Fibroblast of pulmonary artery (primary cell): ENCODE measurements at places on chromosomes 16 and 17.
A peak's percentile ranks its signal among the peaks of the same experiment; 100 is the strongest.

- no peak for DNase-seq
Observed at GRCh38 chr16:28504707-28505404, 1.8 kb downstream of the IL27 start.

- no peak for DNase-seq
Observed at GRCh38 chr17:76154292-76154691, 13.2 kb upstream of the FOXJ1 start.

GRCh38 chr17:49783071-49783715 lies 5.3 kb upstream of the KAT7 start:
- no peak for DNase-seq

DNA sequence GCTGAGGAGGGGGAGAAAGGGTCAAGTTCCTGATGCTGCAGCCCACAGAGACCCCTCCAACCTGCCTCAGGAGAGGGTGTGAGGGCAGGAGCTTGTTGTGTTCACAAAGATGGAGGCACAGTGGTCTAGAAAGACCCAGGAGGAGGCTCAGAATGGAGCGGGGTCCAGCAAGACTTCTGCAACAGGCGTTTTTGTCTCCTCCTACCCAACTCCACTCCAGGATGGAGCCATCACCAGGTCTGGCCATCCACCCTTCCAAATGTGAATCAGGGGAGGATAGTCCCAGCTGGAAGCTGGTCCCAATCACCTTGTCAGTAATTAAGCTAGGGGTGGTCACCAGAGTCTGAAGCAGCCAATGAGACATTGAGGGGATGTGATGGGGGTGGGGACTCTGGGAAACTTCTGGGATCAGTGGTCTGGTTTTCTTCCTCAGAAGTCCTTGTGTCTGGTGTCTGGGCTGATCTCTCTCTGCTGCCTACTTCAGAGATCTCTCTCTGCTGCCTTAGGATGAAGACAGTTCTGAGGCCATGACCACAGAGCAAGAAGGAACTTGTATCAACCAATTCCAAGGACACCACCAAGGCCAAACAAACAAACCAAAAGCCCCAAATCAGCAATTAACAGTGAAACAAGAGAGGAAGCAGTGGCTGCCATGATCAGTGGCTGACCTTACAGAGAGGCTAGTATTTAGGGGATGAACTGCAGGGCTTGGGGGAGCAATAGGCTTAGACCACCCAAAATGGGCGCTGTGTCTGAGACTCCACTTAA lies 14.5 kb downstream of the CD300LB start:
- DNase-seq, result no peak

GRCh38 chr17:1629504-1630310 lies 1.1 kb upstream of the SLC43A2 start:
- peak; percentile 56 for DNase-seq

DNA sequence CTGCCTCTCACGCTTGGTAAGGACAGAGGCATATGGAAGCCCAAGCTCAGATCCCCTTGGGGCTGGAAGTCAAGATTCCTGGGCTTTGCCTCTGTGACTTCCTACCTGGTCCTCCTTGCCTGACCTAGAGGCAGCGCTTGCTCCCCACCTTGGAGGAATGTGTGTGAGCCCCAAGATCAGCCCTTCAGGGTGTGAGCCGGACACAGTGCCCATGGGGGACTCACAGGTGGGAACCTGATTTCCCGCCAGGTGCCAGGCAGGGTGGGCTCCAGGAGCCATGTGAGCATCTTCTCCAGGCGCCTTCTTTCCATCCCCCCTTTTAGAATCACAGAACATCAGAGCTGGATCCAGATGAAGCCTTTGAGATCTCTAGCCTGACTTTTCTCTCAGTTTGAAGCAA lies 10.2 kb downstream of the CD300LG start:
- no peak for DNase-seq

- no peak for DNase-seq
Observed at GRCh38 chr17:49132699-49133364, at the start of gene B4GALNT2. B4GALNT2 (plus strand) TSS chr17:49132769; CDS start chr17:49132793, 24 bp downstream.

DNA sequence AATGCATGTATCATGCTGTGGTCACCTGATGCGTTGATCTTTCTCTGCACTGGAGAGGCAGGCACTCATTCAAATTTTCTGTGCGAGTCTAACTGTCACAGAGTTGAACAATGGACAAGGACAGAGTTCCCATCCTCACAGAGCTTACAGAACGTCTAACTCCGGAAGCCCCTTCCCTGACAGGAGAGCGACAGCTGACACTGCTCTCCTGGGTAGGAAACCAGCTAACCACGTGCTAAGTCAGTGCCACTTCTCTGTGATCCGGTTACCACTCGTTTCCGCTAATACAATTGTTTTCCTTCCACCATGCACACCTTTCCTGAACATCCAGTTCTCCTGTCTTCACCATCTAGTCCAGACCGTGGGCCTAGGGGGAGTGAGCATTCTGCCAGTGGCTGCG lies 11.3 kb downstream of the KLHDC4 start:
- no peak for DNase-seq

- peak; percentile 53 for DNase-seq
Observed at GRCh38 chr17:74768069-74768762, 7.9 kb downstream of the NAT9 start.

GRCh38 chr17:9908649-9909042 lies 3.6 kb upstream of the RCVRN start:
- DNase-seq, result no peak

GRCh38 chr17:79721993-79722671 lies 8.6 kb upstream of the ENPP7 start:
- DNase-seq, result no peak

- DNase-seq, result no peak
Observed at GRCh38 chr17:35683591-35683990, 47.8 kb upstream of the RASL10B start.

DNA sequence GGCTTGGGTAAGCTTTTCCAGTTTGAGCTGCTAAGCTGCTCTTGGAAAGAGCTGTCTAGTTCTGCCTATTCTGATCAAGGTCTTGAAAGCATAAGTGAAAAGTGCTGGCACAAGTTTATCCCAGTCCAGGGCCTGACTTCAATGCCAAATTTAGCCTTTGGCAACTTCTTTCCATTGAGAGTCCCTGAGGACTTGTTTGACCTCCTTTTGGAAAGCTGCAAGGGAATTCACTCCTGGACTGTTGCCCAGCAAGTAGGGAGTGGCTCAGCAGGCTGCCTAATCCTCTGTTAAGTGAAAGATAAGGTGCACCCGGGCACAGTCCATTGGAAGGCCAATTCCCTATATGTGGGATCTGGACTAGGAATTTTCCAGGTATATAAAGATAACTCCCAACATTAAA lies 16.0 kb upstream of the TANC2 start:
- peak; percentile 93 for DNase-seq

DNA sequence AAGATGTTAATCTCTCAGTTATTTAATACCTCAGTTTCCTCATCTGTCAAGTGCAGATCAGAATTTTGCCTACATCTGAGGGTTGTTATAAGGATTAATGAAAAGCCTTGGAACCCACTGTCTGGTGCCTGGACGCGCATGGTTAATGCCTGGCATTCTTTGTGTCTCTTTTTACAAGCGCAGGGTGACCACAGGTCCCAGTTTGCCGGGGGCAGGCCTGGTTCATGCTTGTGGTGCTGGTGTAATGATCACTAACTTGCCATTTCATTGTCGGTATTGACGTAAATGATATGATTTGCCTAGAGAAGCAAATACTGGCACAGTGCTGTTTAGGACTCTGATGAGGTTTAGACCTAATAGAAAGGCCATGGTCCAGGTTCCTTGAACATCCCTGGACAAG lies 23.1 kb downstream of the MRC2 start:
- no peak for DNase-seq

- DNase-seq, result peak; percentile 3
Observed at GRCh38 chr17:71276079-71276478, 844.7 kb upstream of the SOX9 start.

- DNase-seq, result no peak
Observed at GRCh38 chr17:28345419-28346198, 10.0 kb downstream of the TNFAIP1 start.

DNA sequence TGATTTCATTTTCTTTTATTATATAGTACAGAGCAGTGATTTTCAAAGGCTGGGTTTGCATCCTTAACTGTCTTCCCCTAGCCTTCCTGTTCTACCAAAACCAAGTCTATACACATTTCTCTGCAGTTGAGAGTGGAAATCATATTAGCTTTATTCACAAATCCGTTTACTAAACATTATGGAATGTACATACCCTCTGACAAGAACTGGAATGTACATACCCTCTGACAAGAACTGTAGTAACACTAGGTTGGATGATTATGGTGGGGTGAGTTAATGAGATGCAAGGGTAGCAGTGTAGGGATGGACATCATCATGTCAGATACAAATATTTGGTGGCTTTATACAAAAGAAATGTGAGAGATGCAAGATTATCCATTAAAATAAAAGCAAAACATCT lies 154.8 kb downstream of the CYB561 start:
- DNase-seq, result no peak

GRCh38 chr16:68450741-68451255 lies 2.5 kb upstream of the SMPD3 start:
- DNase-seq, result no peak

DNA sequence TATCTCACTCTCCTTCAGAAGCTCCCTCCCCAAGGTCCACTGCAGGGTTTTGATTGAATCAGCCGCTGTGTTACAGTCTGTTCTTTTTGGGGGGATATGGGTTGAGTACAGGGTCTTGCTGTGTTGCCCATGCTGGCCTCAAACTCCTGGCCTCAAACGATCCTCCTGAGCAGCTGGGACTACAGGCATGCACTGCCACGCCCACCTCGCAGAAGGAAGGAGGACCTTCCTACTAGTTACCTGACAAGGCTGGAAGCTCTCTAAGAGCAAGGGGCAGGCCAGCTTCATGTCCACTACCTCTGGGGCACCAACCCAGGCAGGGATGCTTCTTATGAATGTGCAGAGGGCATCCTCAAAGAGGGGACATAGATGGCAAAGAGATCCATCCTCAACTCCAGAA lies 1.9 kb upstream of the MMP28 start:
- no peak for DNase-seq

DNA sequence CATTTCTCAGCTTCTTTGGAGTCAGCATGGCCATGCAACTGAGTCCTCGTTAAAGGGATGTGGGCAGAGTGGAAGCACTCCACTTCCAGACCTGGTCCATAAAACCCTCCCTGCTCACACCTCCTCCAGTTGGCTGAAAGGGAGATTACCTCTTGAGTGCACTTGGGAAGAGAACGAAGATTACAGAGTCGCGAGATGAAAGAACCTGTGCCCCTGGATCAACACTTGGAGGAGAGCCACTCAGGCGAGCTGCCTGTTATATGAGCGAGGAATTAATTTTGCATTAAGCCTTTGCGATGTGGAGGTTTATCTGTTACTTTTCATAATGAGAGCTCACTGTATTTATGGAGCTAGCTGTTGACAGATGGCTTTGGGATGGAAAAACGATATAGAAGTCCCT lies 147.9 kb downstream of the MAF start:
- DNase-seq, result no peak

DNA sequence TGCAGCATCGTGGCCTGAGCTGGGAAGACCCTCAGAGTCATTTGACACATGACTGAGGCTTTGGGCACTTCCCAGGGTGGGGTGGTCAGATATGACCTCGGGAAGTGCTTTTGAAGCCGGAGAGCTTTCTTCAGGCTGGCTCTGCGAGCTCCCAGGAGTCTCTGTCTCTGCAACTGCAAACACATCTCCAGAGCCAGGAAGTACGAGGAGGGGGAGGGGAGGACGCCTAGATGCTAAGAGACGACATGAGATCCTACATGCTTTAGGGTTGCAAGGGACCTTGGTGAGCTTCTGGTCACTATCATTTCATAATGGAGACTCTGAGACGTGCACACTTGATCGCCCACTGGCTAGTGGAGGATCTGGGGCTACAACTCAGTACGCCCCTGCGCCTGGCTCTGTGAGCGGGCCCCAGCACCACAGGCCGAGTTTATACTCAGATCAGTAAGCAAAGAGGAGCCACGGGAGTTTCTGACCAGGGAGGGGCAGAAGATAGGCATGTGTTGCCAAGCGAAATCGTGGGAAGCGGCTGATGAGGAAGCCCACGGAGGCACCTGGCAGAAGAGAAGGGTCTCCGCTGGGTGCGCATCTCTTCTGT lies 527 bp upstream of the MGAT5B start:
- peak; percentile 53 for DNase-seq

DNA sequence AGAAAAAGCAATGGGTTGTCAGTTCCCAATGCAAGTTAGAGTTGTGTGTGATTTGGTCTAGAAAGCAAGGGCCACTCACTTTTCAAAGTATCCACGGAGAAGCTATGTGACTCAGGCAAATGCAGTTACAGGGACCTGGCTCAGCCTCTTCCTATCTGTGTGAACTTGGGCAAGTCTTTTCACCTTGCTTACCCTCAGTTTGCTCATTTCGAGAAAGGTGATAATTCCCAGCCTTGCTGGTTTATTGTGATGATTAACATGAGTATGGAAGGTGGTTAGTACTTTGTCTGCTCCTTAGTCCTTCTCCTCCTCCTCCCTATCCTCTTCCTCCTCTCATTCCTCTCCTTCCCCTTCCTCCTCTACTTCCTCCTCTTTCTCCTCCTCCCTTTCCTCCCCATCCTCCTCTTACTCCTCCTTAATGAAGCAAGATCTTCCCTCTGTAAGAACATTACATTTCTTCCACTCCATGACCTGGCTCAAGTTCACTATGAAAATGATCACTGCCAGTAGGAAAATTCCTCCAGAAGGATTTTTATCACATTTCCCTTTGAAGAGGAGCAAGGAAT lies 204.0 kb downstream of the GRIN2A start:
- DNase-seq, result no peak

- DNase-seq, result peak; percentile 69
Observed at GRCh38 chr17:62093188-62094155, 28.4 kb upstream of the MED13 start.

DNA sequence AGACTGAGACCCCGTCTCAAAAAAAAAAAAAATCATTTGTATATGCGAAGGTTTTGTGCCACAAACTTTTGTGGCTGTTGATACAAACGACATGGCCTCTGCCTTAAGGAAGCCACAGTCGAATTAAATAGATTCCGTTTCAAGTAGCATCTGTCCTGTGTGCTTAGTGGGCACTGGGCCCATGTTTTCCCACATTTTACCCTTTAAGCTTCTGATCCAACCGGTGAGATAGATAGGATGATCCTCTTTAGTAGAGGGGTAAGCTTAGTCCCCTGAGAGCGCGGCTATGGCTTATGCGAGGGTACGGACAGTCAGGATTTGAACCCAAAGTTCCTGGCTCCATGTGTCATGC lies 776 bp upstream of the TMEM219 start:
- DNase-seq, result no peak

- DNase-seq, result no peak
Observed at GRCh38 chr17:21140911-21141310, 14.1 kb downstream of the DHRS7B start.

DNA sequence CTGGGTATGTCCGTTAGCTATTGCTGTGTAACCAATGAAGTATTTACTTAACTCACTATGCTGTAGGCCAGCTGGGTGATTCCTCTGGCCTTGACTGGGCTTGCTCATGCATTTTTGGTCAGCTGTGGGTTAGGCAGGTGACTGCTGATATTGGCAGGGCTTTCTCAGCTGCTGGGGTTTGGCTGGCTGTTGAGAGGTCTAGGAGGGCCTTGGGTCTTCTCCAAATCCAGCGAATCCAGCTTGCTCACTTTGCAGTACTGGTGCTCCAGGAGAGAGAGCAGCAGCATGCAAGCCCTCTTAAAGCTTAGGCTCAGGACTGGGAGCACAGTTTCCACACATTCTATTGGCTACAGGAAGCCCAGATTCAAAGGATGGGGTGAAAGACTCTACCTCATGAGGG lies 270.1 kb downstream of the PHKB start:
- peak; percentile 85 for DNase-seq
